MM.1S (cell line): ENCODE measurements at places on chromosomes 2 and 18.
A peak's percentile ranks its signal among the peaks of the same experiment; 100 is the strongest.

DNA sequence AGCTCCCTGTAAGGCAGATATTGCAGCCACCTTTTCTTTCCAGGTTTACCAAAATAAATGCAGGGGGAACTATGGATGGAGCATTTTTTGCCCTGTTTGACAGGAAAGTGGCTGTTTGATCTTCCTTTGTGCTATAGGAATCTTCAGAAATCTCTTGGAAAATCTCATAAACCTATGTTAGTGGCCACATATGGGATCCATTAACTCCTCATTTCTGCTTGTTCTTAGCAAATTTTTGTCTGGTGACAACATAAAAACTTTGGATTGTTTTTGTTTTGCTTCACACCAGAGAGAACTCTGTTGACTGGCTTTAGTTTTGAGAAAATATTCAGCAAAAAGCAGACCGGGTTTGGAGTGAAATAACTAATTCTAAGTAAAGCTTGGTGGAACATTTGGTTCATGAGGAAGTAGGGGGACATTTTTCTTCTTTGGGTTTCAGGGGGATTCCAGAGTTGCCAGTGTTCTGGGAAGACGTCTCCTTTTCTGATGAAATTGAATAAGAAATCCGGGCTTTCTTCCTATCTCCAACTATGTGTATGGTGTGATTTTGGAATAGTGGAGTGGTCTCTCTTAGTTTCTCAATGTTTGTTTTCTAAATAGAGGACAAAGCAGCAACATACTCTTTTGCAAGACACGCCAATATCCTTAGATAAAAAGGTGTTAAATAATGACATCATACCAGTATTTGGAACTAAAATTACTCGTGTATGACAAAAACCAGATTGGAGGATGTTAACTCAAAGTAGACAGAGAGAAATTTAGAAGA lies 174.4 kb downstream of the ICOS start:
- no peak for DNase-seq

DNA sequence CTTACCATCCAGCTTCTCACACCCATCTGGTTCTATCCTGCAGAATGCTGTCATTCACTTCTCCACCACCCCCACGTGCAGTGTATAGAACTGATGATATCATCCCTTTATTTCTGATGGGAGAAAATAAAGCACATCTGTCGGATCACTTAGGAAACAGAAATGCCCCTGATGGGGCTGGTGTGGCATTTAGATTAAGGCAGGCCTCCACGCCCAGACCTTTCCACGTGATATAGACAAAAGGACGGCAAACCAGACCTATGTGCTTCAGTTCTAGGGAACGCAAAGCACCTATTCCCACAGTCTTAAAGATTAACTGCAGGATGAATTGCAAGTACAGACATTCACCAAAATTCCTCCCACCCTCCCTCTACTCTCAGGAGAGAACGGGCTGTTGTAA lies 27.6 kb upstream of the CABLES1 start:
- no peak for DNase-seq

DNA sequence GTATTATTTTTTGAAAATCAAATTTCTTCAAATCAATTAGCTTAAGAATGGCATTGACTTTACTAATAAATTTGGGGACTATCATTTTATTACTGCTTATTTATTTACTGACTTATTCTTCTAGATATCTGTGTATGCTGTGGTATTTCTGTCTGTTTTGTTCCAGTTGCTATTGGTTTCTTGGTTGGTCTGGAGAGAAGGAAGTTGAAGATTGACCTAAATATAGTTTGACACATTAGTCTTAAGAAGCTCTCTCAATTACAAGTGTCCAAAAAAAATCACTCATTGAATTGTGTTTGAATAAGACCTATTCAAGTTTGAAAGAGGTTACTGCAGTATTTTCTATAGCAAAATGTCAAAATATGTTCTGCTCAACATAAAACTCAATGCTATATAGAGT lies 153.3 kb upstream of the KYNU start:
- DNase-seq: no peak

GRCh38 chr2:120384486-120385354 lies 38.8 kb downstream of the INHBB start:
- DNase-seq: no peak

DNA sequence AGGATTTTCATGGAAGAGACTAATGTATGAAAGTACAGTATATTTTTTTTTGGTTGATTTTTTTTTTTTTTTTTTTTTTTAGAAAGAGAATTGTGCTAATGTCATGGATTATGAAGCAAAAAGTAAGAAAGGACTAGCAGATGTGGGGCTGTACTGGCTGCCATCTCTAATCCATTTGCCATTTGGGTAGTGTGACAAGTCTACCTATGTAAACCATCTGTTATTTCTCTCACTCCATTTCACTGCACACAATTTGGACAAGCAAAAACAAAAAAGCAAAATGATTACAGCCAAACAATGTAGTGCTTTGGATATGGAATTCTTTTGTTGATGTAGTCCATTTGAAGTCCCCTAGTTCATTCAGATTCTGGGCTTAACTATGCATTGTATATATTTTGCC lies 1355.4 kb downstream of the LRP1B start:
- no peak for DNase-seq

- DNase-seq: no peak
These were observed 8.8 kb upstream of the AQP4 start for GRCh38 chr18:26874283-26874682.

DNA sequence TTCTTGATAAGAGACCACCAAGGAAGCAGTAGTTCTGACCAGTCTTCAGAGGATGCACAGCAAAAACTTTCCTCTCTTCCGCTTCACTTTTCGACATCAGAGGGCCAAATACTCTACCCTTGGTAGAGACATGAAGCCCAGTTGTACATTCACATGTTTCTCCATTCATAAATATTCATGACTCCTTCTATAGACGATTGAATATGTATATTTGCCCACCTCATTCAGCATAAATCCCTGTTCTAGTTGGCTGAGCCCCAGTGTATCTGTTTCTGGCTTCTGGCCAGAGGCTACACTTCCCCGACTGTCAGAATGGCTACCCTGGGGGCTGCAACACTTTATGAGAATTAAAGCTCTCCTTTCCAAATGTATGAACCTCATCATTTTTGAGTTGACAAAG lies 258.5 kb downstream of the ASXL3 start:
- no peak for DNase-seq

- DNase-seq: no peak
These were observed 1415.8 kb upstream of the CELF4 start for GRCh38 chr18:38981389-38981788.

- DNase-seq: no peak
These were observed 78.0 kb downstream of the DTNB start for GRCh38 chr2:25595393-25595792.

DNA sequence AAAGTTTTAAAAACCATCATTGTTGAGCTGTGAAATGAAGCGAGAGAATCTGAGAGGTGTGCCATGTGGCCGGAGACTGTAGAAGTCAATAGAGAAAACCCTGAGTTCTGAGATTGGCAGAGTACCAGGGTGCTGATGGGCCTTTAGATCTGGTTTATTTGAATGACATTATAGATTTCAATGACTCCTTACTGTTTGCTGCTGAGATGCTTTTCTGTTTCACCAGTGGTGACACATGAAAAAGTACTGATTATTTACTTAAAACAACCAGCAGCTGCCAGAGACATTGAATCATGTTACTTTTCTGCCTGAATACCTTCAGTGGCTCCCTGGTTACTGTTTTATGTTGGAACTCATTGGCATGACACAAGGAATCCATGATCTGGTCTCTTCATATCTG lies 602.7 kb upstream of the ZNF804A start:
- no peak for DNase-seq

DNA sequence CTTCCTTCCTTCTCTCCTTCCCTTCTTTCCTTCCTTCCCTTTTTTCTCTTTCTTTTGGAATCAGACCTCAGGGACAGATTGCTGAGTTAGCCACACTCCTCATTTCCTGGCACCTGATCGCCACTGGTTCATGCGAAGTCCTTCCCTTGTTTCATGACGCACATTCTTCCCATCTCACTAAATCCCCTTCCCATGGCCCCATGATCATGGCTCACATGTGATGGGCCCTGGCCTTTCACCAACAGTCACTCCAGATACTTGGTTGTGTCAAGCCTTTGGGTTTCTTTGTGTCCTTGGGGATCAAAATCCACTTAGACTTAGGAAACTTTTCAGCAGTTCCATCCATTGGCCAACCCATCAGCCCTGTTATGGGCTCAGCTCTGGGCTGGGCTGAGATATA lies 23.8 kb upstream of the ASPRV1 start:
- no peak for DNase-seq

- DNase-seq: no peak
These were observed 8.7 kb downstream of the INPP5D start for GRCh38 chr2:233068762-233069418.

- no peak for DNase-seq
These were observed 21.3 kb downstream of the SCN1A start for GRCh38 chr2:166106431-166107015.

GRCh38 chr2:191869178-191869577 lies 22.3 kb upstream of the CAVIN2 start:
- DNase-seq: no peak

DNA sequence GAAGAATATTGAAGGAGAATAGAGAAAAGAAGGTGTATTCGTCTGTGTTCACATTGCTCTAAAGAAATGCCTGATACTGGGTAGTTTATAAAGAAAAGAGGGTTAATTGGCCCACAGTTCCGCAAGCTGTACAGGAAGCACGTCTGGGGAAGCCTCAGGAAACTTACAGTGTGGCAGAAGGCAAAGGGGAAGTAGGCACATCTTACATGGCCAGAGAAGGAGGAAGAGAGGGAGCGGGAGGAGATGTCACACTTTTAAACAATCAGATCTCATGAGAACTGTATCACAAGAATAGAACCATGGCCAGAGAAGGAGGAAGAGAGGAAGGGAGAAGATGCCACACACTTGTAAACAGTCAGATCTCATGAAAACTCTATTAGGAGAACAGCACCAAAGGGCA lies 159.6 kb upstream of the TPO start:
- DNase-seq: no peak

- DNase-seq: no peak
These were observed 304.5 kb downstream of the NDUFA10 start for GRCh38 chr2:239720361-239721360.

- DNase-seq: no peak
These were observed 31.4 kb downstream of the KCNIP3 start for GRCh38 chr2:95328358-95329125.

- no peak for DNase-seq
These were observed 15.7 kb upstream of the TTC39C start for GRCh38 chr18:23998820-23999219.

DNA sequence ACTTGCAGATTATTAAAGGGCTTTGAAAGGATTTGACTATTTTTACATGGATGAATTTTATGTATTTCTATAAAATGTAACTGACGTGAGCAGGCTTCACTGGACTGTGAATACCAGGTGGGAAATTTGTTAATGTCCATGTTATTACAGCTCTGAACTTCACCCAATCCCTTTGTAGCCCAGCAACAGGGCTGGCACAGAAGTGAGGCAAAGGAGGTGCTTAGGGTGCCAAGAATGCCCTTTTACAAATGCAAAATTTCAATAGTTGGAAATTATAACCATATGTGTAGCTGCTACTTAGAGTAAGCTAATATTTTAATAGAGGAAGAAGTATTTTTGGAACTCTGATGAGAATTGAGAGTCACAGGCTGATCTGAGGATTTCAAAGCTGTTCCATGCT lies 53.7 kb upstream of the FAM98A start:
- no peak for DNase-seq

- no peak for DNase-seq
These were observed 34.3 kb downstream of the LDLRAD4 start for GRCh38 chr18:13252686-13253410.

DNA sequence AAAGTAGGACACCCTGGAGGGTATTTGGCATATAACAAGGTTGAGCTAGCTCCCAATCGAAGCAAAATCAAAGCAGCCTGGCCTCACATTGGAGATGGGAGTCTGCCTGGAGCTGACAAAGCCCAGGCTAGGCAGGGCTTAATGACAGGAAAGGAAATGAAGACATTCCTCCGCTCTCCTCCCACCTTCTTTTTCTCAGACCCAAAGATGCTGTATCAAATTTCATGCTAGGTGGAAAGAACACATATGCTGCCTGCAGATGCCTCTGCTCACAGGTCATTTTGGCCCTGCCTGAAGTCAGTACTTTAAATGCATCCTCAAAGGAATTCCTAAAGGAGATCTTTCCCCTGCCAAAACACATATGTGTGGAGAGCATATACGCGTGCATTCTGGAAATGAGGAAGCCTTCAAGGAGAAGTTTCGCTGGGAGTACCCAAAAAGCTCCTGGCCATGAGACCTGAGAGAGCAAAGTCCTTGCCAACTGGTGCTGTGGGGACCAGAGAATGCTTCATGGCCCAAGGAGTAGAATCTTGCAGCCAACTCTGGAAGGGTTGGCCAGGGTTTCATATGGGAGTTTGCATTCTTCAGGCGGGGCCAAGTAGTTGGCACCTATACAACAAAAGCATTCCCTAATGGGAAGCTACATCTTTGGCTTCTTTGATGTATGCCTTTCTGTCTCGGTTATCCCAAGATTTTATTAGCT lies 88.0 kb downstream of the AQP4 start:
- DNase-seq: no peak

DNA sequence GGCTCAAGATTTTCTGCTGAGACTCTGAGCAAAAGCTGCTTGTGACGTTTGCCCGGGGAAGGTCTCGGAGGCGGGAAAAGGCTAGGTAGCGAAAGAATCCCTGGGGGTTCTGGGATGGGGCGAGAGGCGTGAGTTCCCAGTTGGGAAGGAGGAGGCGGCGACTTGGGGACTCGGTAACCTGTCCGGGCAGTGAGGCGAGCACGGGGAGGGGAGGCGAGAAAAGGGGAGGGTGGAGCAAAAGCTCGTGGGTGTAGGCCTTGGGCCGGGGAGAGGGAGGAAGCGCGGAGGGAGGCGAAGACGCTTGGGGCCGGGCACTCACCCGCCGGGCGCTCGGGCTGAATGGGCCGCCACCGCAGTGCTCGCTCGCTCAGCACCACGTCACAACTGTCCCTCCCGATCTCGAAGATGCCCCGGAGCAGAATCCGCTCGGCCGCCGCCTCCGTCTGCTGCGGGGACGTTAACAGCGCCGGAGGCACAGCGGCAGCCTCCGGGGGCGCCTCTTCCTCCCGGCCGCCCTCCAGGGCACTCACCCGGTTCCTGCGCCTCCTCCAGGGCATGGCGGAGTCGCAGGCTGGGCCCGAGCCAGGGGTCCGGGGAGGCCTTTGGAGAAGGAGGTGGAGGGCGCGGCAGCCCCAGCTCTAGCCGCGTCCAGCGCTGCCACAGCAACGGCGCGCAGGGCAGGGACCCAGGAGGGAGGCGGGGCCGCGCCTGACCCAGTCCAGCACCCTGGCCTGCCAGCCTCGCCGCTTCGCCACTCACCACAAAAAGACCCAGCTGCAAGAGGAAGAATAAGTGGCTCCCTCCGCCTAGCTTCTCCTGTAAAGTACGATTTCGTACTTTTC lies at the start of gene CERKL:
CERKL (minus strand) TSS at position 656 of the 842 bp plus-strand sequence; CDS start at position 557, 99 bp downstream.
- peak; percentile 80 for DNase-seq

DNA sequence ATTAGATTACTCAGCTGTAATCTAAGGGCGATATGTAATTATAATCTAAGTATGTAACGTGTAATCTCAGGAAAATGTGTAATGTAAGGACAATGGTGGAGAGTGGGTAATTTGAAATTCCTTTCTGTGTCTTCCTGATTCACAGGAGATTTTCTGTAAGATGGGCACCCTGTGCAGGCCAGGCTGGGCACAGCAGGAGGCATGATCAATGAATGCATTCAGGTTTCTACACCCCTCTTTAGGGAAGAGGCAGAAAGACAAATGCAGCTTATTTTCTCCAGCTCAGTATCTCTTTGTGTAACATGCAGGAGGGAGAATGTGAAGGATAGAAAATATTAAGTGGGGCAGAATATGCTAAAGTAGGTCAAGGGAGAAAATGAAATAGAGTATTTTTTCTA lies 320.1 kb downstream of the PIK3C3 start:
- DNase-seq: no peak
